Right lung (tissue), 10 donors: ENCODE measurements at places on chromosomes 4 and X. TPM values are rescaled to one million over a fixed set of nuclear protein-coding genes. Genes with fewer than 3 reads are reported as not detected.

Gene ZNF330
- polyA plus RNA-seq = 59.9 TPM

Gene PCDH11X
- 0.99 TPM for polyA plus RNA-seq

Gene FAM114A1
- 52.8 TPM for polyA plus RNA-seq

Gene SPANXD
- polyA plus RNA-seq = not detected

Gene RAB40A
- polyA plus RNA-seq = 3.0 TPM

Gene PSAPL1
- polyA plus RNA-seq = 0.05 TPM

Gene PARM1
- polyA plus RNA-seq = 29.9 TPM

Gene KIAA0232
- 33.5 TPM for polyA plus RNA-seq

Gene RTL5
- 29.8 TPM for polyA plus RNA-seq
